Small intestine (tissue), 16 donors: ENCODE measurements at places on chromosomes 7 and 10. TPM values are rescaled to one million over a fixed set of nuclear protein-coding genes. Genes with fewer than 3 reads are reported as not detected.

H2BK1 gene
- polyA plus RNA-seq = not detected

SUFU gene
- 3.1 TPM for polyA plus RNA-seq

SPDYE2 gene
- polyA plus RNA-seq = 2.9 TPM

CHRM2 gene
- polyA plus RNA-seq = 0.71 TPM

CARD11 gene
- polyA plus RNA-seq = 0.67 TPM

LIPF gene
- 44.3 TPM for polyA plus RNA-seq

FERD3L gene
- not detected for polyA plus RNA-seq

CAPZA2 gene
- polyA plus RNA-seq = 95.9 TPM

DNA sequence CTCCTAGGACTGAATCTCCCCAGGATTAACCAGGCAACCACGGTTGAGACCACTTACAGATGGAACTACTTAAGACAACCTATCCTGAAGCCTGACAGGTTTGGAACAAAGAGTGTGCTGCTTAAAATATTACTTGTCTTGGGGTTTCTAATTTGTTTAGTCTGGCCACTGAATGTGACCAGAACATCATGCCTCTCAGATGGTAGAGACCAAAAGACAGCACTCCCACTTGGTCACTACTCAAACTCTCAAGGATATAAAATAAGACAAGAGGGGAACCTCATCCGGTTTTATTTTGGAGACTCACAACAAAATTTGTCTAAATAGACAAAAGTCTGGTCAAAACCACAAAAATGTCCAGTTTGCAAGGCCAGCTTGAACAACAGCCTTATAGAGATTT, 15.3 kb downstream of the MRPL32 start:
- no peak for DNase-seq

DNA sequence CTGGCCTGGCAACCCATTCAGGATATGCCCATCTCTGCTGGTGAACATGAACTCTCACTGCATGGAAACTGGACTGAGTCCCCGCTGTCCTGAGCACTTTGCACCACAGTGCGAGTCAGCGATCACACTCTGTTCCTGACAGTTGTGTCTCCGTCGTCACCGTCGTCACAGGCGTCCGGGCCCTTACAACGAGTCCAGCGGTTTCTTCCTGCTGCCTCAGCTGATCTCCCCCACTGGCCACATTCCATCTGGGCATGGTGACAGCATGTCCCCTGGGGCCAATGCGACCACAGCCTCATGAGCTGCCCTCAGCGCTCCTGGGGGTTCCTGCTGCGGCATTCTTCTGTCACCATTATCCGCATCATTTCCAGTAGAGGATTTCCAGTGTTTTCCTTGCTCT, 76.8 kb upstream of the KLF6 start:
- no peak for DNase-seq

- no peak for DNase-seq
These were observed 219.8 kb upstream of the SMIM30 start for GRCh38 chr7:113338071-113338696.

DNA sequence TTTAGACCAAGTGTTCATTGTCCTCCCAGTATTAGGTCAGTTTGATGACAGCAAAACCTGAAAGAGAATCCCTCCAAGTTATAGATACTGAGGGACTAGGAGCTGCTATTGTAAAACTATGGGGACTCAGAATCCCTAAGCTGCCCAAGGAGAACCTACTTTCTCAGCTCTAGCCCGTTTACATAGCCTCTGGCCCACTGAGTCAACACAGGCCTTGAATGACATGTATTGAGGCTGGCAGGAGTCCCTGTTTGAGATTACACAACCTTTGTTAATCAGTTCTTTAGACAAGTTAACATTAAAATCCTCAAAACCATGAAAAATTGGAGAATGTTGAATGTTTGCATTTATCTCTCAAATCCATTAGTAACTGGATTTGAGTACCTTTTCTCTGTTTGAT, 1079.0 kb downstream of the KCNMA1 start:
- DNase-seq = no peak

DNA sequence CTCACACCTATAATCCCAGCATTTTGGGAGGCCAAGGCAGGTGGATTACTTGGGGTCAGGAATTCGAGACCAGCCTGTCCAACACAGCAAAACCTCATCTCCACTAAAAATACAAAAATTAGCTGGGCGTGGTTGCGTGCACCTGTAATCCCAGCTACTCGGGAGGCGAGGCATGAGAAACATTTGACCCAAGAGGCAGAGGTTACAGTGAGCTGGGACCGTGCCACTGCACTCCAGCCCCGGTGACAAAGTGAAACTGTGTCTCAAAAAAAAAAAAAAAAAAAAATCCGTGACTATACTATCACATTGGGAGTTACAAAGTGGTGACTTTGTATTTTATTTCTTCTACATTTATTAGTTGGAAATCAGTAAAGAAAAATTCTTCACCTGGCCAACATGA, 101.2 kb downstream of the EPC1 start:
- peak; percentile 71 for DNase-seq

DNA sequence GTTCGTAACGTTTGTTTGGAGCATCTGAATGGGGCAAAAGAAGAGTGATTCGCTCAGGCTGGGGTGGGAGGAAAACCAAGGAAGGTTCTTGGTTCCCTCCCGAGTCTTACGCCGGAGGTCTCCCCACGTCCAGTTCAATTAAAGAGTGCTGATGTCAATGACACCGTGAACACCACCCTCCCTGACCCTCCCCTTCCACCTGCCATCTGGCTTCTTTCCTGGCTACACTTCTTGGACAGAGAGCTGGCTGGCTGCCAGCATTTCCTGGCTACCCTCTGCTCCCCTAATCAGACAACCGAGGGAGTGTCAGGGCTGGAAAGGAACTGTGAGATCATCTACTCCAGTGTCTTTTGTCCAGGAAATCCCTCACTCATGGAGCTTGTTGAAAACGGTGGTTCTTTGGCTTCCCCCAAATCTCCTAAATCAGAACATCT, 24.1 kb upstream of the FFAR4 start:
- peak; percentile 94 for DNase-seq

DNA sequence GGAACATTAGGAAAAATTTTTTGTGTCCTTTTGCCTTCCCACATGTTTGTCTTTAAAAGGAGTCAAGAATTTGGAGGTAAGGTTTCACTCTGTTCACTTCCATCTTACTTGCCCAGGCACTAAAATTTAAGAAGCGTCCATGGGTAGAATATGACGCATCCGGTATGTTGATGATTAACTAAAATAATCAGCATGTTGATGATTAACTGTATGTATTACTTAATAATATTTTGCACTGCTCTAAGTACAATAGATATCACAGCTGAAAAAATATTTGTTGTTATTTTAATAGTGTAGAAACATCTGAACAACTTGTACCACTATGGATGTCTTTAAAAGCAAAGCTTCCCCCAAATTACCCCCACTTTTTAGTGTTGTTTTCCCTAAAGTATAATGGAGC, 11.5 kb downstream of the ANKRD22 start:
- peak; percentile 81 for DNase-seq

DNA sequence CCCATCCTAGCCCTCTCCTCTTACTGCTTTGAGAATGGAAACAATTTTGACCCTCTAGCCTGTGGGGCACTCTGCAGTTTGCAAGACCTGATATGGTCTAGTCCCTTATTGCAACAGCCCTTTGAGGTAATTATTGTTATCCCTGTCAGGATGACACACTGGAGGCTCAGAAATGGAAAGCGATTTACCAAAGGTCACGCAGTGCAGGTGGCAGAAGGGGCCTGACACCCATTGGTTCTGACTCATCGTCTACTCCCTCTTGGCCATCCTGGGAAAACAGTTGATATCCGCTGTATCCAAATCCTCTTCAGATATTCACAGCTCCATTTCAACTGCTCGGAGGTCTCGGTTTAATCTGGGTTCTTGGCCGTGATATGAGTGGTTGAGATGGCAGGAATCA, 44.7 kb upstream of the AQP1 start:
- peak; percentile 46 for DNase-seq

DNA sequence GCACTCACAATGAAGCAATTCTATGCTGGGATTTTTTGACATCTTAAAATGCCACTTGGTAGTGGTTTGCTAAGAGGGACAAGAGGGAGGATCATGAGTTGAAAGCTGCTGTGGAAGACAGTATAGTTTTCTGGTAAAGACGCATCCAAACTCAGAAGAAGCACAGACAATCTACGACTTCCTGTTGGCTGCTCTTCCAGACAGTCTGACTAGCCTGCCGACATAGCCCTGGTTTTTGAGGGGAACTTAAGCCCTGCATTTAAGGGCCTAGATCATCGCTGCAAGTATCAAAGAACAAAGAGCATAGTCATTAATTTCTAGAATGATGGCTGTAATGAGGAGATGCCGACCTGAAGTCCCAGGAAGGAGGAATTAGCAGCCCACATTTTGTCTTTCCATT, 99.9 kb upstream of the IKZF1 start:
- no peak for DNase-seq

DNA sequence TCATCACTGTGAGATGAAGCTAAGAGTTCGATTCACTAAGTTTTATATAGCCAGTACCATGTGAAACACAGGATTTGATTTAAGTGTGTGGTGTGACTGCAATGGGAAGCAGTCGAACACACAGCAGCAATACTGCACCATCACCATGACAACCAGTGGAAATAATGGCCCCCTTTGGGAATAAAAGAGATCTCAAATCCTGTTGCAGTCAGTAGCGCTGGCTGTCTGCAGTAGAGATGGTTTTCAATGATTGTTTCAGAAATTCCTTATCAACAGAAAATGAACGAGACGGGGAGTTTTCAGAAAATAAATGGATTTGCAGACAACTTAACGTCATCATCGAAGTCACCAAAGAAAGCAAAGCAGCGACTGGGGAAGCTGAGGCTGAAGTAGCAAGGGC, 91.0 kb downstream of the PTPRE start:
- DNase-seq = no peak

DNA sequence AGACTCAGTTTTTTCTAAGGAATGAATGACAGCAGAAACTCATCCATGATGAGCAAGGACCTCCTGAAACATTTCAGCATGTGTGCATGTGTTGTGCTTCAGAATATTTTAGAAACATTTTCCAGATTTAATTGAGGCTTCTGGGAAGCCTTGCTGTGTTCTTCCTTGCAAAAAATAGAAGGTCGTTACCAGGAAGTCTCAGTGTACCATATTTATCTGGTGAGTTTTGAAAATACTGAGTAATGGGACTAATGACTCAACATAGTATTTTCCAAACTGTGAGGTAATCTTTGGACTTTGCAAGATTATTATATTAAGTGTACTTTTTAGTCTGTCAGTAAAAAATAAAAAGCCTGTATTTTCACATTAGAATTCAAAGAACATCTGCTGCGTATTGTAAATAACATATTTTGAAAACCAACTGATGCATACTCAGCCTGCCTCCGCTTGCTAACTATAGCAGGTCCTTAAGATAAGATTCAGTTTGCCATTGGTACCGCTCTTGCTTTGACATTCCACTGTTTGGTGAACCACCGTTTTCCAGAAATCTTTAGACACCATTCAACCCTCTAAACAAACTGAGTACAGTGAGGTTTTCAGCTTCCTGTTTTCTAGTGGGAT, 739.6 kb upstream of the GALNT17 start:
- no peak for DNase-seq

DNA sequence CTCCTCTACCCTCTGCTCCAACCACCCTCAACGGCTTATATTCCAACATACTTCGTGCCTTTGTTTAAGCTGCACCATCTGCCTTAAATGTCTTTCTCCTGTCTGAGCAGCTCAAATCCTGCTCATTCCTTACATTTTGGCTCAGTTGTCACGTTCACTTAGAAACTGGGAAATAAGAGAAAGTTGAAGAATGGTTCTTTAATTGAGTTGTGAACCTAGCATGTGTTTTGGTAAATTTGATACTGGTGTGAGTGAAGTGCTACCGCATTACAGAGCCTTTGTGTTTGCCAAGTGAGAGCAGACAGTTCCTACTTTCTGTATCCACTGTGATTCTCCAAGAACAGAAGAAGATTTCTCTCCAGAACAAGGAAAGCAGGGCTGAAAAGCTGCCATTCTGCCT, 54.3 kb downstream of the EPDR1 start:
- no peak for DNase-seq

DNA sequence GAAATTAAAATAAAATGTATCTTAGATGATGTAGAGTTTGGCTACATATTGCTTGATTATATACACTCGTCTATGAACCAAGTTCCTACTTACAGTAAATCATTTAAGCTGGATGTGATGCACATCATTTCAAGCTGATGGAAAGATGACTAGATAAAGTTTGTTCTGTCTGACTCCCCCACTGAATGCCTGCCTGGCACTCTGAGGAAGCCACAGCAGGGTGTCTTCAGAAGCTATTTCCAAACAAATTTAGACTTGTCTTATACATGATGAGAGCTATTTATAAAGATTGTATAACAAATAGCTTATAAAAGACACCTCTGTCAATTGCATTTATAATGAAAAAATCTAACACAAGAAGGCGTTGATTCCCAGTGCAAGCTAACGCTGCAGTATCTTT, 741.4 kb downstream of the MAGI2 start:
- DNase-seq = no peak

DNA sequence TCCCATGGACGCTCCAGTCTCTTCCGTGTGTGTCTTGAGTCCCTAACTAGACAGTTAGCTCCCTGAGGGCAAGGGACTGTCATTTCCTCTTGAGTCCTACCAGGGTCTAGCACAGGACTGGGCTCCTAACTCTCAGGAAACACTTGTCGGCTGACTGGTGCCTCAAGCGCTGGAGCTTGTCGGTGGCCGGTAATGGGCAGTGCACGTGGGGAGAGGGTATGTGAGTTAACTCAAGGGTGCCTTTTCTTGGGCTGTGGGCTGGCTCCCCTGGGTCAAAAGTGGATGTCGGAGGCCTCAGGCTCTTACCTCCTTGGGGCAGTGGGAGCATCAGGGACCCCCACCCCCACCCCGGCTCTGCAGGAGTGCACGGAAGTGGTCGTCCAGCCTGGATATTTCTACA, 32.9 kb downstream of the ZNF775 start:
- no peak for DNase-seq

DNA sequence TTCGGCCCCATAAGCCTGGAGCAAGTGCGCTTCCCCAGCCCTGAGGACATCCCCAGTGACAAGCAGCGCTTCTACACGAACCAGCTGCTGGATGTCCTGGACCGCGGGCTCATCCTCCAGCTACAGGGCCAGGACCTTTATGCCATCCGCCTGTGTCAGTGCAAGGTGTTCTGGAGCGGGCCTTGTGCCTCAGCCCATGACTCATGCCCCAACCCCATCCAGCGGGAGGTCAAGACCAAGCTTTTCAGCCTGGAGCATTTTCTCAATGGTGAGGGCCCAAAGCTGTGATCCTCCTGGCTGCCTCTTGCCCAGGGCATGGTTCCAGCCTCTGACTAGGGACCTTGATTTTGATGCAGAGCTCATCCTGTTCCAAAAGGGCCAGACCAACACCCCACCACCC, 10.1 kb downstream of the IRF5 start:
- DNase-seq = no peak

GRCh38 chr10:69828144-69828870, 26.6 kb downstream of the COL13A1 start:
- no peak for DNase-seq

DNA sequence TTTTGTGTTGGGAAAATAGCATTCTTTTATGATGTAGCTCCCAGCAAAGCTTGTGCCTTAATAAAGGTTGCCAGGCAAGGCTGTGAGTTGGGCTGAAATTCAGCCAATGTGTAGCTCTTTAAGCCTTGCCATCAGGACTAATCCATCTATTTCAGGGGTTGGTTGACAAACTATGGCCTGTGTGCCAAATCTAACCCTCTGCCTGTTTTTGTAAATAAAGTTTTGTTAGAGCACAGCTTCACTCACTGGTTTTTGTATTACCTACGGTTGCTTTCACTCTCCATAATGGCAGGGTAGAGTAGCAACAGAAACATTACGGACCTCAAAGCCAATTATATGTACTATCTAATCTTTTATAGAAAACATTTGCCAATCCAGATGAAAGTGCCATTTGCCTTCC, 638.1 kb upstream of the POT1 start:
- no peak for DNase-seq

- no peak for DNase-seq
These were observed 568.7 kb upstream of the MGMT start for GRCh38 chr10:128898133-128898915.
